Immature natural killer cell (primary cell): ENCODE measurements at places on chromosomes 5 and 9. TPM values are rescaled to one million over a fixed set of nuclear protein-coding genes. Genes with fewer than 3 reads are reported as not detected.

GRCh38 chr5:156419661-156420060 is 92.7 kb downstream of the SGCD start:
- no peak for DNase-seq
- H3K27me3 ChIP-seq: peaks cover 2% of the 10 kb centered on the region
- no peak overlapping the region for H3K27ac ChIP-seq

SPINK6 gene
- not detected for polyA plus RNA-seq

BHMT gene
- not detected for polyA plus RNA-seq

- H3K4me1 ChIP-seq: peaks cover 8% of the 10 kb centered on the region
- no peaks in the 10 kb centered on the region for H3K36me3 ChIP-seq
- no peaks in the 10 kb centered on the region for H3K27me3 ChIP-seq
- no peak overlapping the region for H3K4me3 ChIP-seq
Measured at GRCh38 chr5:172377438-172377837, 76.9 kb downstream of the SH3PXD2B start.

DNA sequence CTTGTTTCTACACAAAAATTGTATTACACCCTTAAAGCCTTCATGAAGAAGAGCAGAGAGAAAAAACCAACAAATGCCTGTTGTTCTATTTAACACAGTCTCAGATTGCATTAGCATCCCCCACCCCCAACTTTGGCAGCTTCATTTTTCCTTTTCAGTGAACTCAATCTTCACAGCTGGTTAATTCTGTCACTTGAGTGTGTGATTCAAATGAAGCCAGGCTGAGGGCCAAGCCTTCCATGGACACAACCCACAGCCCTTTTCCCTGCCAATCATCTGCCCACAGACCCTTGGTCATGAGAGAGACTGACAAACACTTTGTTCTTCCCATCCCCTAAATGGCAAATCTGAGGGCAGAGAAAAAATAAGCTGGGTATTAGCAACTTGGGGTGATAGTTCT is 217.5 kb upstream of the NMUR2 start:
- peaks cover 2% of the 10 kb centered on the region for H3K27me3 ChIP-seq
- no peak overlapping the region for H3K4me3 ChIP-seq
- H3K36me3 ChIP-seq: no peaks in the 10 kb centered on the region

- H3K27me3 ChIP-seq: no peaks in the 10 kb centered on the region
- no peaks in the 10 kb centered on the region for H3K4me1 ChIP-seq
- H3K36me3 ChIP-seq: no peaks in the 10 kb centered on the region
- no peak overlapping the region for H3K27ac ChIP-seq
- H3K4me3 ChIP-seq: no peak overlapping the region
- no peak for DNase-seq
Measured at GRCh38 chr5:108505608-108506007, 123.7 kb upstream of the FBXL17 start.

DNA sequence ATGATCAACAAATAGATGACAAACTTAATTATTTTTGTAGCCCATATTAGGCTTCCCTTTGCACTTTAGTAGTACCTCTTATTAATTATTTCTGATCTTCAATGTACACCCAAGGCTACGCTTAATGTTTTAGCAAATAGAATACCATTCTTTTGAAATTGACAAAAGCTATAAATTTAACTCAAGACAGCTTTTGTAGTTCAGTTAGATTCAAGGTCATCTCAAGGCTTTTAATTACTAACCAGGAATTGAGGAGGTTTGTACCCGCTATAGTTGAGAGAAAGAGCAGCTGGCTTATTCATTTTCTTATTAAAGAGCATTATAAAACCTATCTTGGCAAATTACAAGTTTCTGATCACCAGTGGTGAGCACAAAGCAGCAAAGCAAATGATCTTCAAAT is 15.1 kb downstream of the NR6A1 start:
- no peak for DNase-seq
- no peaks in the 10 kb centered on the region for H3K36me3 ChIP-seq
- H3K4me1 ChIP-seq: no peaks in the 10 kb centered on the region
- no peak overlapping the region for H3K4me3 ChIP-seq
- no peak overlapping the region for H3K27ac ChIP-seq

DNA sequence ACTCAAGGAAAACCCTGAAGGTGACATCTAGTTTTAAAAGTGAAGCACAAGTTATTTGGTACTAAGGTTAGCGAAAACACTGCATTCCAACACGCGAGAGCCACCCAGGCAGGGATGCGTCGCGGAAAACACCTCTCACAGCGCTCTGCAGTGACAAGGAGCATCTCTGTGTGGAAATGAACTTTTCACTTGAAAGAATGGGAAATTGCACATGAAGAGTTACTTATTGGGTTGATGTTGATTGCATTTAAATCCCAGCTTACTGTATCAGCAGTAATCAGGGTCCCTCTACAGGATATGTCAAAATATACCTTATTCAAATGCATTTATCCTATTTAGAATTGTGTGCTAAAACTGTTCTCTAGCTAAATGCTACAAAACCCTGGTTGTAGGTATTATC is 144.4 kb downstream of the BNC2 start:
- H3K27ac ChIP-seq: no peak overlapping the region
- peaks cover 22% of the 10 kb centered on the region for H3K4me1 ChIP-seq
- H3K4me3 ChIP-seq: peak overlapping the region; percentile 43
- peaks cover 9% of the 10 kb centered on the region for H3K27me3 ChIP-seq

DNA sequence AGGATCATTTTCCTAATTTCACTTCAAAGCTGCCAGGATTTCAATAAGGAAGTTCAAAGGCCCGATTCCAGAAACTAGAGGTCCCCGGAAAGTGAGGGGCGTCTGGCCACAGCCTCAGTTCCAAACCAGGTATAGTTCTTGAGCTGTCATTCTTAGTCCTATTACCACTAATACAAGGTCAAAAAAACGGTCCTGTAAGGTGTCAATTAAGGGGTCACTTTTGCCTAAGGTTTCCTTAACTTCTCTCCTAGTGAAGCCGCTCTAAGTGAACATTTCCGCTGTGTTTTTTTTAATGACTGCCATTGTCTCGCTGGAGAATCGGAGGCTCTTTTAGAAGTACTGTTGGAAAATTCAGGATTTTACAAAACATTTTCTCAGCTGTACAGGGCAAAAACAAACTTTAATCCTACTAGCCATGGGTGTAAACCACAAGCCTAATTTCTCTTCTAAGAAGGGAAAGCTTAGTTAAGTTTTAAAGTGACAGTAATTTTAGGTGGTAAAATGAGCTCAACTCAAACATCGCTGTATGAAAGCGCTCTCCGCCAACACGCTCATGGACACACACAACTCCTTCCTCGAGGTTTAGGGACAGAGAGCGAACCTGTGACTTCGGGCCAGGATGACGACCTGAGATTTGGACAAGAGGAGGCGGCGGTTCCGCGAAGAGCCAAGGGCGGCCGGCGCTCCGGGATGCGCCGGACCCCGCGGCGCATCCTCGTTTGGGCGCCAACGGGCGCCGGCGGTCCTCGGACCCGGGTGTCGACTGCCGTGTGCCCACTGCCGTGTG is 76.7 kb upstream of the IFNE start:
- H3K36me3 ChIP-seq: no peaks in the 10 kb centered on the region
- peaks cover 12% of the 10 kb centered on the region for H3K4me1 ChIP-seq
- no peak overlapping the region for H3K27ac ChIP-seq
- H3K4me3 ChIP-seq: peak overlapping the region; percentile 84
- no peak for DNase-seq

DNA sequence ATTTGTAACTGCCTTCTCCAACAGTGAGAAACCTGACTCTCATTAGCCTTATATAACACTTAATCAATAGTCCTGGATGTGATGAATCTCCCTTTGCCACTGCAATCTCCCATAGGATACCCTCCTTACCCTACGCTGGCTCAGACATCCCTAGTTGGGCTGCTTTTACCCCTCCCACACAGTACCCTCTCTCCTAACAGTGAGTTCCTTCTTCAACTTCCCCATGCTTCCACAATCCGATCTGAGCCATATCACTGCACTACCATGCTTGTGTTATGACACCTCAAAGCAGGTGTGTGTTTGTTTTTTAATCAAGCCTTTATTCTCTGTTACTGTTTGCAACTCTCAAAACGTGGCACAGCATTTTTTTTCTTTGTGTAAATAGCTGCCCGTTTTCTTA is 60.5 kb upstream of the C9orf72 start:
- H3K27ac ChIP-seq: no peak overlapping the region
- H3K27me3 ChIP-seq: peaks cover 3% of the 10 kb centered on the region
- no peak overlapping the region for H3K4me3 ChIP-seq
- H3K36me3 ChIP-seq: no peaks in the 10 kb centered on the region
- no peaks in the 10 kb centered on the region for H3K4me1 ChIP-seq

GRCh38 chr5:44089424-44090144 is 299.6 kb downstream of the FGF10 start:
- no peaks in the 10 kb centered on the region for H3K36me3 ChIP-seq
- no peaks in the 10 kb centered on the region for H3K4me1 ChIP-seq
- H3K4me3 ChIP-seq: no peak overlapping the region
- H3K27me3 ChIP-seq: no peaks in the 10 kb centered on the region

- DNase-seq: peak; percentile 4
- no peaks in the 10 kb centered on the region for H3K36me3 ChIP-seq
- H3K27ac ChIP-seq: no peak overlapping the region
- H3K27me3 ChIP-seq: peaks cover 5% of the 10 kb centered on the region
Measured at GRCh38 chr9:108761655-108762347, 94.0 kb downstream of the ACTL7B start.

DNA sequence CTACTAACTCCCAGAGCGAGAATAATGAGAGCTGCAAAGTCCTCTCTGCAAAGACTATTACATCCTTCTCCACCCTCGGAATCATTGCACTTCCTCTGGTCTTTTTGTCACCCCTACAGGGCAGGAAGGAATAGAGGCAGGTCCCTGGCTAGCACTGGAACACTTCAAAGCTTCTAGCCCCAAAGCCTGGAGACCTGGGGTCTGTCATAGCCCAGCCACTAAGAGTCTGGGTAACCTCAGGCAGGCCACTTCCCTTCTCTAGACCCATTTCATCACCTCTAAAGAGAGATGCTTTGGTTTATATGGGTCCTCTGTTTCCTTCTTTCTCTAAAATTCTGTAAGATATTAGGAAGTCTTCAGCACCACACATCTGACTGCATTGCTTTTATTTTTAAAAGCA is 6.7 kb downstream of the ADRB2 start:
- H3K36me3 ChIP-seq: peaks cover 77% of the 10 kb centered on the region
- H3K27ac ChIP-seq: peak overlapping the region; percentile 96
- H3K4me3 ChIP-seq: peak overlapping the region; percentile 98
- peaks cover 99% of the 10 kb centered on the region for H3K4me1 ChIP-seq
- DNase-seq: no peak

- H3K4me3 ChIP-seq: no peak overlapping the region
- H3K27me3 ChIP-seq: peaks cover 6% of the 10 kb centered on the region
- H3K27ac ChIP-seq: no peak overlapping the region
- no peak for DNase-seq
- H3K36me3 ChIP-seq: no peaks in the 10 kb centered on the region
Measured at GRCh38 chr5:42645138-42645537, 111.5 kb upstream of the CCDC152 start.

GABRG2 gene
- polyA plus RNA-seq: not detected

CSF1R gene
- 10.4 TPM for polyA plus RNA-seq

- H3K27me3 ChIP-seq: peaks cover 3% of the 10 kb centered on the region
- no peaks in the 10 kb centered on the region for H3K36me3 ChIP-seq
- DNase-seq: no peak
- H3K4me3 ChIP-seq: no peak overlapping the region
- no peak overlapping the region for H3K27ac ChIP-seq
Measured at GRCh38 chr9:75462866-75463265, 374.6 kb downstream of the OSTF1 start.

DNA sequence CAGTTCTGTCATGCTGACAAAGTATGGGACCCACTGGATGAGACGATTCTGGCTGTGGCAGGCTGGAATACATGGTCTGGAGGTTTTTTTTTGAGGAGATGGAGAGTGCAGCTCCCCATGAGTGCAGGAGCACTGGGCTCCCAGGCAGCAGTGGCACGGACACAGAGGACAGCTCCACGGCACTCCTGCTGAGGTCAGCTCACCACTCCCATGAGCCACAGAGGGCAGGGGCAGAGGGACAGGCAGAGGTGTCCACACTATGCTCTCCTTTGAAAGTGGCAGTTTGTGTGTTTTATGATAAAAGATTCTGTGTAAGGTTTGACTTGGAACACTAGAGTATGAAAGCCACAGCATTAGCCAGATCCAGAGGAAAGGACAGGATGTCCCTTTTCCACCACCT is 114.4 kb downstream of the UBE2R2 start:
- H3K4me3 ChIP-seq: no peak overlapping the region
- peaks cover 4% of the 10 kb centered on the region for H3K27me3 ChIP-seq
- H3K4me1 ChIP-seq: no peaks in the 10 kb centered on the region
- H3K27ac ChIP-seq: no peak overlapping the region

- H3K4me1 ChIP-seq: no peaks in the 10 kb centered on the region
- no peak overlapping the region for H3K27ac ChIP-seq
- DNase-seq: no peak
- H3K36me3 ChIP-seq: no peaks in the 10 kb centered on the region
- no peak overlapping the region for H3K4me3 ChIP-seq
Measured at GRCh38 chr5:31656806-31657205, 17.9 kb downstream of the PDZD2 start.

PDCD1LG2 gene
- polyA plus RNA-seq: 0.10 TPM

DNA sequence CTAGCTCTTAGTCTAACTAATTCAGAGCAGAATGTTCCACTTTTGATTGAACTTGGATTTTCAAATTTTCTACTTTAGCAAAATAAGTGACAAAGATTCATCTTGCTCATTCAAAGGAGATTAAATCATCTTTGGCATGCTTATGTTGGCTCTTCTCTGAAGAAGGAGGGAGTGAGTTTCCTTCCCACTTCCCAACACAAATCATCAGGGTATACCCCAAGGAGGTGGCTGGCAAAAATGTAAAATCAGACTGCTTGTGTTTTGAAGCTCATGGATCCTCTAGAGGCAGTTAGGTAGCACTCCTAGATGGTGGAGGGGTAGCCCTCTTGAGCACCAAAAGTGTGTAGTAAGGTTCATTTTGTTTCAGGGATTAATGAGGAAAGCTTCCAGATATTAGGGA is 343.1 kb downstream of the OSTF1 start:
- no peak for DNase-seq
- H3K4me3 ChIP-seq: no peak overlapping the region
- H3K4me1 ChIP-seq: no peaks in the 10 kb centered on the region
- H3K27ac ChIP-seq: no peak overlapping the region
- no peaks in the 10 kb centered on the region for H3K36me3 ChIP-seq
- peaks cover 3% of the 10 kb centered on the region for H3K27me3 ChIP-seq

GRCh38 chr5:2012885-2013284 is 130.2 kb upstream of the IRX4 start:
- no peaks in the 10 kb centered on the region for H3K27me3 ChIP-seq
- H3K36me3 ChIP-seq: no peaks in the 10 kb centered on the region
- DNase-seq: no peak
- no peaks in the 10 kb centered on the region for H3K4me1 ChIP-seq
- H3K4me3 ChIP-seq: no peak overlapping the region
